Activated T-helper 1 cell treated with anti-CD3 and anti-CD28 coated beads, Interleukin-2, amount 50 U/mL, for 16 hours (primary cell): ENCODE measurements at places on chromosomes 3 and 15.

DNA sequence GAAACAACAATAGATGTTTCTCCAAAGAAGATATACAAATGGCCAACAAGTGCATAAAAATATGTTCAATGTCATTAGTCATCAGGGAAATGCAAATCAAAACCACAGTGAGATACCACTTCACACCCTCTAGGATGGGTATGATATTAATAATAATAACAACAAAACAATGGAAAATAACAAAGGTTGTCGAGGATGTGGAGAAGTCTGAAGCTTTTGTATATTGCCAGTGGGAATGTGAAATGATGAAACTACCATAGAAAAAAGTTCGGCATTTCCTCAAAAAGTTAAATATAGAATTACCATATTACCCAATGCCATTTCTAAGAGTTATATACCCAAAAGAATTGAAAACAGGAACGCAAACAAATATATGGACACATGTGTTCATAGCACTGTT, 10.8 kb downstream of the BHLHE40 start:
- DNase-seq, result no peak

- no peak for DNase-seq
These were observed 41.9 kb downstream of the ABHD2 start for GRCh38 chr15:89130201-89130600.

DNA sequence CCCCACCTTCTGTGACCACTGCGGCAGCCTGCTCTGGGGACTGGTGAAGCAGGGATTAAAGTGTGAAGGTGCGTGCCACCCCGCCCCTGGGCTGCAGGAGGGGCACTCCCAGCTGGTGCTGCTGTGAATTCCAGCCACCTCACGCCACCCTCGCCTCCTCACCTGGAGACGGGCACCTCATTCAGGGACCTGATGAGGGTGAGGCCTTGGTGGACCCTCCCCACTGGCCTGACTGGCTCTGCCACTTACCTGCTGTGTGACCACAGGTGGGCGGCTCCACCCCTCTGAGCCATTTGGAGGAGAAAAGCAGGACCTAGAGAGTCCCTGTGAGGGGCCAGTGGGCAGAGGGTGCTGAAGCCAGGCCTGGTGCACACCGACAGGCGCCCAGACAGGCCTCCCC, 22.5 kb downstream of the PRKCD start:
- DNase-seq, result no peak

GRCh38 chr15:41993472-41994170, 21.3 kb upstream of the EHD4 start:
- DNase-seq, result no peak

- DNase-seq, result no peak
These were observed 110.4 kb downstream of the CBLB start for GRCh38 chr3:105758451-105758850.

GRCh38 chr3:52856666-52857065, 21.8 kb upstream of the MUSTN1 start:
- no peak for DNase-seq

DNA sequence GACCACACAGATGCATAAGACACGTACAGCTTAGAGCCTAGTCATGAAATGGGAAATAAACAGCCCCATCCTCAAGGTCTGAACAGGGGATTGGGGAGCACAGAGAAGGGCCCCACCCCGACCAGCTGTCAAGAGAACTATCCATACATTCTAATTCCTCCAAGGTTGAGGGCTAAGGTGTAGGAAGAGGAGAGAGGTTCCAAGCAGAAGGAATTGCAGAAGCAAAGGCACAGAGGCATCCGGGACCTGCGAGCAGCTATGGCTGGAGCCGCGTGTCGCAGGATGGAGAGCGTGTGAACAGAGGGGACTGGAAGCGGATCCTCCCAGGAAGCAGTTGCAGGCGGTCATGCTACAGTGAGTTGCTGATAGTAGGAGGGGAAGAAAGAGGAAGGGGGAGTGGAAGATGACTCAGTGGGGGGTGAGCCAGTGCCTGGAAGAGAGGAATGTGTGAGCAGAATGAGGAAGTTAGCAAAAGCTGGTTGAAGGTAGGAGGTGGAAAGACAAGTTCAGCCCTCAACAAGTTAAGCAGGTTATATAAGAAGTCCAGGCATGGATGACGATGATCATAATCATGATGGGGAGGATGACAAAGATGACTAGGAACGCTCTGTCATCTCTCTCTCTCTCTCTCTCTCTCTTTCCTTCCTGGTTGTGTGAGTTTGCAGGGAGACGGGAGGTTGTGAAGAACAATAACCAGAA, 89.7 kb downstream of the LIPC start:
- DNase-seq, result no peak

GRCh38 chr3:138673641-138674530, 65.3 kb downstream of the FAIM start:
- no peak for DNase-seq

- DNase-seq, result no peak
These were observed 29.6 kb upstream of the ADAMTS7 start for GRCh38 chr15:78840661-78841375.

DNA sequence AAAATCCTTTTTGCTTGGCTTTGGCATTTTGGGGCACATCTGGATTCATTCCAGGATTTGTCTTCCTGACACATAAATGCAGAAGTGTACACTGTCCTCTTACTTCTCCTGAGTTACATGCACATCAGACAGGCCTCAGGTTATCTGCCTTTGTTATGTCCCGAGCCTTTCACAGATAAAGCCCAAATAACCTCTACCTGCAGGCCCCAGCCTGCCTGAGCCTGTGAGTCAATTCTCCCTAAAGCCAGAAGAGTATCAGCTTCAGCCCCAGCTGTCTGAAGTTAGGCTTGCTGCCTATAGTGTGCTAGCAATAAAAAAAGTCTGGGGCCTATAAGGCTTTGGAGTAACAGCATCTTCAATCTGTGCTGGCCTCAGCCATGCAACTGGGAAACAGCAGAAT, 17.7 kb upstream of the GSK3B start:
- no peak for DNase-seq

DNA sequence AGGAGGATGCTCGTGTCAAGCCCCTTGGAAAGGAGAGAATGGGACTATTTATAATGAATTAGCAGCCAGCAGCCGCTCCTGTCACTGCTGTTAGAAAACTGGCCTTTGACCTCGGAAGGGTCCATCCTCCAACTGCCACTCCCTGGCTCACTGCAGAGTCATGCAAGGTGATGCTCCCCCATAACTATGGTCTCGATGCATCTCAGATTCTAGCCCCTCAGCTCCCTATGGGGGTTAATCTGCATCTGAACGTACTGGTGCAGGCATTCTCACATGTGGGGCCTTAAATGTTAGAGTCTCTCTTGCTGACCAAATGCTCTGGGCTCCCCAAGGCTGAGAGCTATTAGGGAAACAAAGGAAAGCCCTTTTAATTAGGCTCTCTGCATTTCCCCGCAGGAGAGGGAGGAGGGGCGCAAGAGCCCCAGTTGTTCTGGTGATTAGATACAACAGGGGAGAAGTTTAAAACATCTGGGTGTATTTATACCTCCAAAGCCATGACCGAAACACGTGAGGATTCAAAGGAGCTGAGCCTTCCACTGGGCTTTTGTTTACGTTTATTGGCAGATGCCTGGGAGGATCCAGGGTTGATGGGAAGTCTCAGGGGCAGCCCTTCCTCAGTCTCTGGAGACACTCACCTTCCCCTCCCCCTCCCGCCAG, 182.5 kb downstream of the OPA1 start:
- DNase-seq, result no peak

GRCh38 chr3:3027976-3028567, 82.1 kb downstream of the IL5RA start:
- DNase-seq, result no peak

- DNase-seq, result no peak
These were observed 4.8 kb upstream of the ESYT3 start for GRCh38 chr3:138429665-138430064.

GRCh38 chr15:29511663-29512062, 242.0 kb upstream of the NSMCE3 start:
- no peak for DNase-seq

- no peak for DNase-seq
These were observed 18.3 kb upstream of the FAM240A start for GRCh38 chr3:46593979-46594378.

DNA sequence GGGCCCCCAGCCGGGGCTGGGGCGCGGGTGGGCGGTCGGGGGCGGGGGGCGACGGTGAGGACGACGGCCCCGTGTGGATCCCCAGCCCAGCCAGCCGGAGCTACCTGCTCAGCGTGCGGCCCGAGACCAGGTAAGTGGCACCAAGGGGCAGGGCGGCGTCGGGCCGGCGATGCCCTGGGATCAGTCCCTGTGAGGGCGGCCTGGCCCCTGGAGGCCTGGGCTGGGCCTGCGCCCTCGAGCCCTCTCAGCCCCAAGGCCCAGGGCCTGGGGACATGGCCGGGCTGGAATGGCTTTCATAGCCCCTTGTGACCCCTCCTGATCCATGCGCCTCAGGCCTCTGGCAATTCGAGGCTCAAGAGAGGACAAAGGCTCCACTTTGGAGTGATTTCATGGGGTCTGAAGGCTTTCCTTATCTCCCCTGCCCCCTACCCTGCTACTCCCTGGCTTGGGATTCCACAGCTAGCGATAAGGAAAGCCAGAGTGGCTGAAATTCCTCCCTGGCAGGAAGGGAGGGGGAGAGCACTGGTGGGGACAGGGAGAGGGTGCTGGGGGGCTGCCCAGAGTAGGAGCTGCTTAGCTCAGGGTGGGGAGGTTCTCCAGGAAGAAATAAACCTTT, 418 bp downstream of the ALPK3 start:
- no peak for DNase-seq

DNA sequence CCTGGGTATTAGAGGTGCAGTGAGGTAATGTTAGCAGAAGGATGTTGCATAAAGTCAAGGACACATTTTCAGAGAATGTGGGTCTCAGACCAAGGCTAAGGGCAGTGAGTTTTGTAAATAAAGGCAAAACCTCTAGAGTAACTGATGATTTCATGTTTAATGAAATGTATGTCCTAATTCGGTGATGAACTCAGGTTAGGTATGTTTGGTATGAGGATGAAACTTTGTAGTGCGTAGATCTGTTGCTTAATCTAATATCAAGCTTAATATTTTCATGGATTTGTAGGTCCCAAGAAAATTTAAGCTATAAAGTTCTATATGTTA, 3.6 kb downstream of the USP50 start:
- DNase-seq, result no peak

GRCh38 chr15:100250176-100250800, 91.5 kb downstream of the ADAMTS17 start:
- no peak for DNase-seq

DNA sequence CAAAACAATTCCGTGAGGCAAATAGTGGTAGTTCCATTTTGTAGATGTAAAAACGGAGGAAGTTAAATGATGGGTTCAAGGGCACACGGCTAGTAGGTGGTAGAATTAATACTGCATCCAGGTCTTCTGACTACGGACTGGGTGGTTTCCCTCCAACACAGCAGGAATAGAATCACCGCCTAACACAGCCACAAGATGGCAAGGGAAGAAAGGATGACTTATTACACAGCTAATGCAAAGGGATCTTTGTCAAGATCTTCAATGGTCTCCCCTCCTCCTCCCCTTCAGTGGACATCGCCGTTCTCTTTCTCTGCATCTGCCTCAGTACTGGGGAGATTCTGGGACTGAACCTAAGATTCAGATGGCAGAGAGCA, 524 bp upstream of the TOPBP1 start:
- no peak for DNase-seq

- DNase-seq, result no peak
These were observed 14.7 kb upstream of the MBNL1 start for GRCh38 chr3:152254041-152254440.

GRCh38 chr15:77659350-77660321, 26.9 kb upstream of the LINGO1 start:
- DNase-seq, result no peak

DNA sequence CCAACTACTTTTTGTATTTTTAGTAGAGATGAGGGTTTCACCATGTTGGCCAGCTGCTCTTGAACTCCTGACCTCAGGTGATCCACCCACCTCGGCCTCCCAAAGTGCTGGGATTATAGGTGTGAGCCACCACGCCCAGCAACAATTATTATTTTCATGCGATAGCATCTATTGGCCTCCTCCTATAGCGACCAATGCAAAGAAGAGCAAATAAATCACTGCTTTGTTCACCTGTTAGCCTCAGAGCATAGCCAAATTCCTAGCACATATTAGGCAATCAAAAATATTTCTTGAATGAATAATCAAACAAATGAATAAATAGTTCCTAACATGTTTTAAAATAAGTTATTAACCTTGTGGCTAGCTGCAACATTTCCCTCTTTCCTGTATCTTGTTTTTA, 36.8 kb upstream of the TNFSF10 start:
- DNase-seq, result no peak

GRCh38 chr3:76293856-76294255, 508.5 kb upstream of the ZNF717 start:
- no peak for DNase-seq

GRCh38 chr3:78724859-78725258, 1042.9 kb downstream of the ROBO1 start:
- DNase-seq, result no peak

GRCh38 chr3:114994554-114995341, 152.3 kb downstream of the ZBTB20 start:
- no peak for DNase-seq

DNA sequence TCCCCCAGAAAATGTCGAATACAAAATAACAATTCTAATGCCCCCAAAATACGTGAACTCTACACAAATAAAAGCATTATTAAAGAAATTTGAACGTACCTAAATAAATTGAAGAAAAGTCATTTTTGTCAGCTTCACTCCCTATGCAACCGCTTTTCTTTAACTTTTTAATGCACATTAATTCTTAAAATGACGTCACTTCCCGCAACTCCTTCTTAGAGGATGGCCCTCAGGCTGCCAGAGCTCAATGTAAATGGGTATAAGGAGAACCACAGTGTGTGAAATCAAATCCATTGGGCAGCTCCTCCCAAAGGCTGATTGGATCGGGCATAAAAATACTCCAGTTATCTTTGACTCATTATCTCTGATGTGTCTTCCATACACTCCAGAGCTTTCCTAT, 736.9 kb downstream of the GBE1 start:
- no peak for DNase-seq

- no peak for DNase-seq
These were observed 9.4 kb downstream of the ITPKA start for GRCh38 chr15:41502795-41503668.

DNA sequence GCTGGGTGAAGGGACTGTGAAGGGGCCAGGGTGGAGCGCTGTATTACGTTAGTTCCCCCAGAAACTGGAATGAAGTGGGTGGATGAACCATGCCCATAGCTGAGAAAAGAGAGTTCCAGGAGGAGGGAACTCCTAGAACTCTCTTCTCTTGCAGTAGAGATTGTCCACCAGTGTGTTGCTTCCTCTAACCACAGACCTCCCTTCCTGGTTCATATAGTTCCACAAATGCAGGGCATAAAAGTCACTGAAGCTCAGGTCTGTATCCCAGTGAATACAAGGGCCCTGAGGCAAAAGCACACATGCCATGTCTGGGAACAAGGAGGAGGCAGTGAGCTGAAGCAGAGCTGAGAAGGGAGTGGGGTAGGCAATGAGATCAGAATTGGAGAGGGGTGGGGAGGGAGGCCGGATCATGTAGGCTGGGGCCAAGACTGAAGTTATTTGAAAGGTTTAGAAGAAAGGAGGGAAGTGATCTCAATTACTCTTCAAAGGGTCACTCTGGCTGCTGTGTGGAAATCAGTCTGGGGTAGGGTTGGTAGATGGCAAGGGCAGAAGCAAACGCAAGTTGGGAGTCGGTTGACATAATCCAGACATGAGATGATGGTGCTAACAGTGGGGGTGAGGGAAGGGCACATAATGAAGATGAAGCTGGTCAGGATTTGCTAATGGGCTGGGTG, 6.5 kb downstream of the A4GNT start:
- DNase-seq, result no peak

- DNase-seq, result no peak
These were observed 16.2 kb downstream of the CEP19 start for GRCh38 chr3:196695849-196696226.
